ENCODE measurements at places on chromosomes 12 and 14.

- no peak for DNase-seq
Measured at GRCh38 chr12:119338593-119339363, 4.2 kb downstream of the CCDC60 start.

DNA sequence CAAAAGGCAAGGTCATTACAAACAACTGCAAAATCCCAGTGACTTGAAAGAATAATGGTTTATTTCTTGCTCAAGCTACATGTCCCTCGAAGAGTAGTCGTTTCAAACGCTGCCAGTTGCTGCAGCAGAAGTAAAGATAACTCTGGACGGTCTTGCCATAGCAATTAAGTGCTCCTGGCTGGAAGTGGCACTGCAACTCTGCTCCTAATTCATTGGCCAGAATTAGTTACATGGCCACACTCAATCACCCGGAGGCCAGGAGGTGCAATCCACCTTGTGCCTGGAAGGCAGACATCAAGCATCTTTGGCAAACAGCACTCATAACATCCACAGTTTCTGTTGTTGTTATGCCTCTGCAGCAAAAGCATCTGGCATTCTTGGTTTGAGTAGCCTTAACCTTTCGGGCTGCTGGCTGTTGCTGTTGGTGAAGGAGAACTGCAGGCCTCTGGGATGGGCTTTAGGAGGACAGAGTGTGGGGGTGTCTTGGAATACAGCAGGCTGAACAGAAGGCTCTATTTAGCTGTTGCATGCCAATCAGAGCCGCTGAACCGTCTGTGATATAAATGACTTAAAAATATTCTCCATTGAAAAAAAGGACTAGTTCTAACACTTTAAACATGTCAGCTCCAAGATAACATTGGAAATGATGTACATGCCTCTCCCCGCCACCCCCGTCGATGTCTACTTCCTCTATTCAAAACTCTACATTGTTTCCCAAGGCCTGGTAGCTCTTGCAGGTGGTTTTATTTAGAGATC lies 123.5 kb upstream of the DYRK2 start:
- DNase-seq: no peak

DNA sequence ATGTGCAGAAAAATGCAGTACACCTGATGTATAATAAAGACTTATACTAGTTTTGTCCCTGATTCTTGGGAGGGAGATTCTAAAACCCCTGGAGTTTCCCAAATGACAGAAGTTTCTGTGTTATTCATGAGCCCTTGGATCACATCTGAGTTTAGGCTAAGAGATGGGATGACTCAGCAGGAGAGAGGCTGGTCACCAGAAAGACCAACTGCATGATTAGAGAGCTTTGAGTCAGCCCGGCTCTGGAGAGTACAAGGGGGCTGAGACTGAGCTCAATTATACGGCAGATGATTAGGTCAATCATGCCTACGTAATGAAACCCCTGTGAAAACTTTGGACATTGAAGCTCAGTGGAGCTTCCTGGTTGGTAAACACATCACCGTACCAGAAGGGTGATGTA lies 174.2 kb downstream of the SSPN start:
- DNase-seq: peak; percentile 72

- no peak for DNase-seq
Measured at GRCh38 chr12:94416613-94417012, 43.1 kb downstream of the CEP83 start.

DNA sequence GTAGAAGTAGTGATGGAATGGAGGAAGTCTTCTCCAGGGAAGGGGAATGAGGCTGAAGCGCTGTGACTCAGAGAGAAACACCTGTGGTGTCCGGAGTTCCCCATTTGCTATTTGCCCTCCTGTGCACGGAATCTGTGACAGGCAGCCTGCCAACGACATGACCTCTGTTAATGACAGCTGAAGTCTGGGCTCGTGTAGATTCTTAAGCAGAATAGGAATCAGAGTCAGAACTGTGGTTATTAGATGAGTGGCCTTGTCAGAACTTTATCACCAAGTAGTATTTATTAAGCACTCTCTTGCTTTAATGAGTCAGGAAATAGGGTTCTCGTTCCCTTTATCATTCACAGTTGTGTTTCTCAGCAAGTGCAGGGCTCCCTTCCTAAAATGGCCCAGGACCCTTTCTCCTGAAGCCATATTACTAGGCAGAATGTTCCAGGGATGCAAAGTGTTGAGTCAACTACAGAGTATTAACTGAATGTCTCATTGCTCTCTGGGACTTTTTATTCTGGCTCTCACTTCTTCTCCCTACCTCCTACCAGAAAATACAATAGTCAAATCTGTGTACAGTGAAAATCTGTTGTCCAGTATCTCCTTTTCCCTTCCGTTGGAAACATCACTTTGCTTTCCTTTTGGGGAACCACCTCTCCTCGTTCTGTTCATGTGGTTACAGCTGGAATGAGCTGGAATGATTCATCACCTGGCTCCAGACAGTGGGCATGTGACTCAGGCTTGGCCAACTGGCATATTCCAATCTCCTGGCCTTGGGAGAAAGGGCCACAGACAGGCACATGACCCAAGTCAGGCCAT lies 77.8 kb upstream of the MAX start:
- peak; percentile 89 for DNase-seq

DNA sequence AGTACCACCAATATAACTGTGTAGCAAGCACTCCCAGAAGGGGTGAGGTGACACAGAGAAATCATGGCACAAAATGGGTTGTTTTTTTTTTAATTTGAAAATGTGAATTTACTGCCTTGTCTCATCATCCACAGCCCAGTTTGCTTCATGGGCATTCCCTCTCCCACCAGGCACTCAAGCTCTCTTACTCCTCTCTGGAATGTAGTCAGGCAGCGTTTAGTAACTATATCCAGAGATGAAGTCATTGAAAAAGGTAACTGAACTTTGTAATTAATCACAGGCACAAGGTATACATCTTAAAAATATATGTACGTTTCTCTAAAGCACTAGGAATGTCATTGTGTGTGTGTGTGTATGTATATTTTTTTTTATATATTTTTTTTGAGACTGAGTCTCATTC lies 91.4 kb downstream of the FAR2 start:
- DNase-seq: no peak

DNA sequence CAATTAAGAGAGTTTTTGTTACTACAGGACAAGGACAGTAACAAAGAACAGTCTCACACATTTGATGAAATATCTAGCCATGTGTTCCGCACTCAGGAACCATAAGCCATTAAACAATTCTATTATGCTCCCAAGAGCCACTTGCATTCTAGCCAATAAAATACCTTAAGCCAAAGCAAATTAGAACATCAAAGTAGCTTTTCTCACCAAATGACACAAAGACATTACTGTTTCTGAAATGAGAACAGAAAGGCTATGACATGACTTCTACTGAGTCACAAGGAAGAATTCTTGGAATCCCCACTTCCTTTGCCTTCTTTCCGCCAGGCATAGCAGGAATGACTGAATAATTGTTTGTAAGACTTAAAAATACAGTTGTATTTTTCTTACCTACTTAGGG lies 445.8 kb downstream of the ATP23 start:
- DNase-seq: peak; percentile 66

Measured in A172 (cell line).